ENCODE measurements at places on chromosomes 1 and 21.

DNA sequence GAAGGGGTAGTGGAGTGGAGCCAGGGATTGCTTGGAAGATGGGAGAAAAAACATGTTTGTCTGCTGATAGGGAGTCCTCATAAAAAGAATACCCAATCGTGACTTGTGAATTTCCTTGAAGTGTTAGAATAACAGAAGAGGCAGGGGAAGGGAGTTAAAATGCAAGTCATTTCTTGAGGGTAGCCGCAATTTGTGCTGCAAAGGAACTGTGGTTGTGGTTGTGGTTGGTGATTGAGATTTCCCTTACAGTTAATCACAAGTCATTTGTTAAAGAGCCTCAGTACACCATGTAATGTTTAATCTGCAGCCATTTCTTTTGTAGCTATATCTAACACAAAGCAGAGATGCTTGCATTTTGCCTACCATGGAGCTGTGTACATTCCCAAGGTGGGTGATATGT is 38.5 kb upstream of the EGLN1 start:
- DNase-seq = no peak

DNA sequence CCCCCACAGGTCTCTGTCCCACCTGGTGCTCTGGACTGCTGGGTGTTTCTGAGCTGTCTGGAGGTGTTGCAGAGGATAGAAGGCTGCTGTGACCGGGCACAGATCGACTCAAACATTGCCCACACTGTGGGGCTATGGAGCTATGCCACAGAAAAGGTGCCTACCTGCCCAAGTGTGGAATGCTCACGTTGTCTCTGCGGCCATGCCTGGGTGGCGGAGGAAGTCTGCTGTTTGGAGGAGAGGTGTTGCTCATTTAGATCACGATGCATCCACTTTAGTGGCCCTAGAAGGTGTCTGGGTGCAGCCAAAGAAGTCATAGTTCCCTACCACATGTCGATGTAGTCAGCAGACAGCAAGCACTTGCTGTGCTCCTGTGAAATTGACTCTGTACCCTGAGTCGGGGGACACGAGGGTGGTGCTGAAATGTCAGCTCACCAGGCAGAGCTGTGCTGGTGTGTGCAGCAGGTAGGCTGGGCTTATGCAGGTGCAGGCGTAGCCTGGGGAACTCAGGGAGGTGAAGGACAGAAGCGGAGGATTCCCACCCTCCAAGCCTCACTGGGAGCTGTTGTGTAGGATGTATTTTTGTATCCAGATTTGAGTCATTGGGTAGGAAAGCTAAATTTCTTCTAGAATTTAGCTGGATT is 32.8 kb upstream of the PWP2 start:
- no peak for DNase-seq

- no peak for DNase-seq
Observed at GRCh38 chr1:9737057-9737456, 85.5 kb downstream of the PIK3CD start.

GRCh38 chr1:110370827-110371226 is 20.0 kb downstream of the SLC16A4 start:
- DNase-seq = no peak

DNA sequence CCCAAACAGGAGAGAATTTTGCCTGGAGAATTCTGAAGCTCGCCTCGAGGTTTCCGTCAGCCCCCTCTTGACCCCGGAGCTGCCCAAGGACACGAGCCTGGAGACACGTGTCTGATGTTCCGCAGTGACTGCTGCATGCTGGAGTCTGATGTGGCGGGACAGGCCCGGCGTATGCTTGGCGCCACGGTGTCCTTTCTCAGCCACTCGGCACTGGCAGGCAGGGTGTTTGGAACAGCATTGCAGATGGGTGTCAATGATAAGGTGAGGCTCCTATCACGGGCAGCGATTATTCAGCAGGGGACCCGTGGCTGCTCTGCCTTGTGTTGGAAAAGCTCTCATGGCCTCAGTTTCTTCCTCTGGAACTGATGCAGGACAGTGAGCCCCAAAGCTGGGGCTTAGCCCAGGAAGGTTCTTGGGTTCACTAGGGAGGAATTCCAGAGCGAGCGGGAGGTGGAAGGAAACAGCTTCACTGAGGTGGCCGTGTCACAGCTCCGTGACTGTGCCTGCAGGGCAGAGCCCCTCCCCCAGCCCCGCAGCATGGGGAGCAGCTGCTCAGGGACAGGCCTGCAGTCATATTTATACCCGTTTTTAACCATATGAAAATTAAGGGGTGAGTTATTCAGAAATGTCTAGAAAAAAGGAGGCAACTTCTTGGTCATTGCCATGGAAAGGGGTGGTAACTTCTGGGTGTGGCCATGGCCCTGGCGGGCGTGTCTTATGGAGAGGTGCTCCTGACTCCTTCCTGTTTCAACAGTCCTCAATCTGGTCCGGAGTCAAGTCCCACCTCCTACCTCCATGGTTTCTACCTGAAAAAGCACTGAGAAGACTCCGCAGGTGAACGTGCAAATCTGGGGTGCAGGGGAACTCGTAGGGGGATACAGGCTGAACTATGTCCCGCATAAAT is 123.4 kb downstream of the SIK1 start:
- DNase-seq = no peak

Data from AG04450 (cell line).